Stimulated activated naive CD8-positive, alpha-beta T cell treated with anti-CD3 and anti-CD28 coated beads, Interleukin-15, Interleukin-2, amounts not matched to agents 100 U/mL and 50 U/mL, for 24 hours (primary cell): ENCODE measurements at places on chromosomes 16 and 17.
A peak's percentile ranks its signal among the peaks of the same experiment; 100 is the strongest.

DNA sequence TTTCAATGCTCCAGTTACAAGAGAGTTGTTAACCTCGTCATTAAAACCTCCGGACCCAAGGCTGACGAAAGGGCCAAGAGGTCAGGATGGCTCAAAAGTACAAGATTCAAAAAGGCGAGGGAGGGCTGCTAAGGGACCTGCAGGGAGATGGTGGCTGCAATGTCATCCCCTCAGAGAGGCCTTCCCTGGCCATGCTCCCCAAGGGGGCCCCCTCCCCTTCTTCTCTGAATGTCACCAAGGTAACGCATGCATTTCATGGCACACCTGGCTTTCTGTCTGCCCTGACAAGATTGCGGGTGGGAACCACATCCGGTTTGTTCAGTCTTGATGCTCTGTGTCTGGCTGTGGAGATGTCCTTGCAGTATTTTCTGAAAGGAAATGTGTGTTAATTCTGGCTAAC is 89.9 kb downstream of the C16orf78 start:
- DNase-seq: peak; percentile 62

DNA sequence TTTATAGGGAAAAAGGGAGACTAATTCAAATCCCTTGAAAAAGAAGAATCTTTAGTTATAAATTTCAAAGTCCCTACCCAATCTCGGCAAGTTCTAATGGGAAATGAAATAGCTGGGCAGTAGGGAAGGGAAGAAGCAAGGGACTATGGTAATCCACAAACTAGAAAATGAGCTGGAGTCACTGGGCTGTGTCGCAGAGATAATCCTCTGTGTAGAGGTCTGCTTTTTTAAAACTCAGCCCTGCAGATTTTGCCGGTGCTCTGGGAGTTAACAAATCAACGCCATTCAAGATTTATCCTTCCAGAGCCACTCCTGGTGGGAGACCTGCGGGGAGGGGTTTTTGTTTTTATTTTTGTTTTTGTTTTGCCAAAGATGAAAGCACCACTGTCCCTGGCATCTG is 20.8 kb downstream of the SNX11 start:
- no peak for DNase-seq

GRCh38 chr16:63714876-63715275 is 1407.0 kb downstream of the CDH11 start:
- no peak for DNase-seq

DNA sequence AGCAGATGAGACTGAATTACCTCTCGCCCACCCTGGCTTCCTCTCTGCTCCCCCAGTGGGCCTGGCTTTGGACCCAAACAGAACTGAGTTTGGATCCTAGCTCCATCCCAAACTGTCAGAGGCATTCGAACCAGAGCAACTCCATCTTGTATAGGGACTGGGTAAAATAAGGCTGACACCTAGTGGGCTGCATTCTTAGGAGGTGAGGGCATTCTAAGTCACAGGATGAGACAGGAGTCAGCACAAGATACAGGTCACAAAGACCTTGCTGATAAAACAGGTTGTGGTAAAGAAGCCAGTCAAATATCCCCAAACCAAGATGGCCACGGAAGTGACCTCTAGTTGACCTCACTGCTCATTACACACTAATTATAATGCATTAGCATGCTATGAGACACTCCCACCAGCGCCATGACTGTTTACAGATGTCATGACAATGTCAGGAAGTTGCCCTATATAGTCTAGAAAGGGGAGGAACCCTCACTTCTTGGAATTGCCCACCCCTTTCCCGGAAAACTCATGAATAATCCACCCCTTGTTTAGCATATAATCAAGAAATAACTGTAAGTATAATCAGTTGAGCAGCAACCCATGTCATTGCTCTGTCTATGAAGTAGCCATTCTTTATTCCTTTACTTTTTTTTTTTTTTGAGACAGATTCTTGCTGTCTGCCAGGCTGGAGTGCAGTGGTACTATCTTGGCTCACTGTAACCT is 44.4 kb downstream of the LYRM1 start:
- DNase-seq: peak; percentile 40

GRCh38 chr17:58515286-58515685 is 848 bp upstream of the MTMR4 start:
- DNase-seq: no peak

DNA sequence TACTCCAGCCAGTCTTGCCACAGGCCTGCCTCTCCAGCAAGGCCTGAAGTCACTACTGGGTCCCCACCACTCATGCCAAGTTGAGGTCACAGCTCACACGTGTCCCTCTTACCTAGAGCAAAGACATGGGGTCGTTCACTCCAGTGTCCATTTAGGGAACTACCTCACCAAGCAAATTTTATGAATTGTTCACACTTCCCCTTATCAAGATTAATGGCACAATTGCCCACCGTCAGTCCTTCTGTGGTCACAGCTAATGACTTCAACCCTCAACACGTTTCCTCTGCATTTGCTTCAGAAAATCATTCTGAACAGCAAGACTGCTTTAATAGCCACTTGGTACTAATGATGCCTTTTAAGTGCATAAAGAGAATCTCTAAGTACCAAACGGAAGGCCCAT is 14.6 kb downstream of the IRX6 start:
- DNase-seq: no peak

GRCh38 chr16:84726079-84726668 is 26.4 kb downstream of the USP10 start:
- peak; percentile 90 for DNase-seq

DNA sequence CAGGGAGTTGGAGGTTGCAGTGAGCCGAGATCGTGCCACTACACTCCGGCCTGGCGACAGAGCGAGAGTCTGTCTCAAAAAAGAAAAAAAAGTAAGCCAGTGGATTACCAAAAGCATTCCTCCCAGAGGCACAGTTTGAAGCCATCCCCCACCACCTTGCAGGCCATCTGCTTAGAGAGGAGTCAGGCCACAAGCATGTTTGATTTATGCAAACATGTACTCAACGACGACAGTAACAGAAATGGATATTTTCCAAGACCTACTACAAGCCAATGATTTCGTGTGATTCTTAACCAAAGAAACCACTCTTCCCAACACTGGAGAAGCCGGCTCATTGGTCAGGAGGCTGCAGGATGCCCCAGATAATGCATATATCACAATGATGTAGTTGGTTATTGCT is 34.8 kb downstream of the MYH13 start:
- DNase-seq: no peak
